ENCODE measurements at places on chromosomes 3 and 15. TPM values are rescaled to one million over a fixed set of nuclear protein-coding genes. Genes with fewer than 3 reads are reported as not detected.

- no peak for DNase-seq
Observed at GRCh38 chr3:46114323-46114988, 87.2 kb upstream of the XCR1 start.

NPAP1 gene
- not detected for total RNA-seq

SETMAR gene
- total RNA-seq: 15.9 TPM

SLC41A3 gene
- 36.2 TPM for total RNA-seq

CSTA gene
- 2.5 TPM for total RNA-seq

GRCh38 chr15:94127006-94127405, 104.4 kb upstream of the MCTP2 start:
- DNase-seq: no peak

CRBN gene
- total RNA-seq: 46.6 TPM

DNA sequence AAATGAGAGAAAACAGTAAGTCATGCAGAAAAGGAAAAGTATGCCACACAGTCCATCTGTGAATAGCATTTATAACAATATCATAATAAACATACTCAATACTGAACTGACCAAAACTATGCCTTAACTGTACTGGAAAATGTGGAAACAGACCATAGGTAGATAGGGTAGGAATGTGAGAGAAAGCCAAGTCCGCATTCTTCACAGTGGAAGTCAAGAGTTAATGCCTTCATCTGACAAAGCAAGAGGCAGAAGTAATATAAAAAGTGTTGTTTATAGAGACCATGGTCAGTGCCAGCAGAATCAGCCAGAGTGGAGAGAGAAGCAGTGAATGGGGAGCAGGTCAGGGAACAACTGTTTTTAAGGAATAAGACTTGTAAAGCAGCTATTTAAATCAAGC, 52.3 kb downstream of the KBTBD12 start:
- DNase-seq: no peak

DNA sequence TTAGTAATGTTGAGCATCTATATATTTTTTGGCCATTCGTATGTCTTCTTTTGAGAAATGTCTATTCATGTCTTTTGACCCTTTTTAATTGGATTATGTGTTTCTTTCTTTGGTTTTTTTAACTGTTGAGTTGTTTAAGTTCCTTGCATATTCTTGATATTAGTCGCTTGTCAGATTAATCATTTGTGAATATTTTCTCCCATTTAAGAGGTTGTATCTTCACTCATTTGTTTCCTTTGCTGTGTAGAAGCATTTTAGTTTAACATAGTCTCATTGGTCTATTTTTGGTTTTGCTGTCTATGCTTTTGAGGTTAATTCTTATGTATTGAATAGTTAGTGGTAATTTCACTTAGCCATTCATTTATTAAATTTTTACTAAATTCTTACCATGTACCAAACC, 283.8 kb downstream of the ZPLD1 start:
- no peak for DNase-seq

- no peak for DNase-seq
Observed at GRCh38 chr3:179069762-179070390, 1.7 kb downstream of the ZMAT3 start.

GRCh38 chr3:193732391-193732790, 139.4 kb downstream of the OPA1 start:
- no peak for DNase-seq

DNA sequence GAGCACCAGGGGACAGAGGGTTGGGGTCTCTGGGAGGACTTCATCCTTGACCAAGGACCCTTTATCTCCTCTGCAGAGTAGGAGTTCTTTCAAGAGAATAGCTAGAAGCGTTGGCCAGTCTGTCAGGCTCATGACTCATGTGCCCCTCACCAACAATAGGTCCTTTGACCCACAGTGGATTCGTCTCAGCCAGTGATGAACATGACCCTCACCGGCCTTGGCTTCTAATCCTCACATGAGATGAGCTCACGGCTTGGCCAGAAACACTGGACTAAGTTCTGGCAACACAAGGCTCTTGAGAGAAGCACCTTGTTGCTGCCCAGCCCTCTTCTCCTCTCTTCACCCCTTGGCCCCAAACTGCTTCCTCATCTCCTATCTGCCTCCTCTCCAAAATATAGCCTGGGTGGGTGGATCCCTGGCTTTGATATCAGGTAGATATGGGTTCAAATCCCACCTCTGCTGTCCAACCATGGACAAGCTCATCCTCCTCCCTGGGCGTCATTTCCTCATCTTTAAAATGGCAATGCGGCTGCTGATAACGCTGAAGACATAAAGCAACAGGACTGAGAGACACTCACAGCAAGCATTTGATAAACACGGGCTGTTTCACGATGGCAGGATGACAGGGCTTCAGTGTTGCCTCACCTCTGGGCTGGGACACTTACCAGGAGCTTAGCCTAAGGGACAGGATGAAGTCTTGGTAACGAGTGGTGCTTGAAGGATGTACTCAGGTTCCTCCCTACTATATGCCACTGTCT, 446.7 kb upstream of the PROK2 start:
- DNase-seq: no peak

GRCh38 chr3:13480340-13481318, 523 bp downstream of the HDAC11 start:
- no peak for DNase-seq

GRCh38 chr3:138245026-138245425, 57.9 kb downstream of the ARMC8 start:
- no peak for DNase-seq

KCNMB2 gene
- total RNA-seq: 1.8 TPM

CHRNA5 gene
- 3.7 TPM for total RNA-seq

DNA sequence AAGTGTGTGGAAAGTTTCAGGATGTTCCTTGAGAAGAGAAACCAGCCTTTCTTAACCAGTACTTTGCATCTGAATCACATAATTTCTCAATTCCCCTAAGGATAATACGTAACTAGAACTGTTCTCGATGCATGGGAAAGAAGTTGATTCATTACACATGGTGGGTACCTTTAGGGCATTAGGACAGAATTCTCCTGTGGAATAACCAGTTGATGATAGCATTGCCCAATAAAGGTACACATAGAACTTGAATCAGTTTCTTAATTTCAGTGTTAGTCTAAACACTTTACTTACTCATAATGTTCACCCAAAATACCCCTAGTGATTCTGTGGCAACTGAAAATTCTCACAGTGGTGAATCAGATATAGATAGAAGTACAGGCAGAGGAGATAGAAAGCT, 1030.9 kb downstream of the ROBO1 start:
- DNase-seq: no peak

DNA sequence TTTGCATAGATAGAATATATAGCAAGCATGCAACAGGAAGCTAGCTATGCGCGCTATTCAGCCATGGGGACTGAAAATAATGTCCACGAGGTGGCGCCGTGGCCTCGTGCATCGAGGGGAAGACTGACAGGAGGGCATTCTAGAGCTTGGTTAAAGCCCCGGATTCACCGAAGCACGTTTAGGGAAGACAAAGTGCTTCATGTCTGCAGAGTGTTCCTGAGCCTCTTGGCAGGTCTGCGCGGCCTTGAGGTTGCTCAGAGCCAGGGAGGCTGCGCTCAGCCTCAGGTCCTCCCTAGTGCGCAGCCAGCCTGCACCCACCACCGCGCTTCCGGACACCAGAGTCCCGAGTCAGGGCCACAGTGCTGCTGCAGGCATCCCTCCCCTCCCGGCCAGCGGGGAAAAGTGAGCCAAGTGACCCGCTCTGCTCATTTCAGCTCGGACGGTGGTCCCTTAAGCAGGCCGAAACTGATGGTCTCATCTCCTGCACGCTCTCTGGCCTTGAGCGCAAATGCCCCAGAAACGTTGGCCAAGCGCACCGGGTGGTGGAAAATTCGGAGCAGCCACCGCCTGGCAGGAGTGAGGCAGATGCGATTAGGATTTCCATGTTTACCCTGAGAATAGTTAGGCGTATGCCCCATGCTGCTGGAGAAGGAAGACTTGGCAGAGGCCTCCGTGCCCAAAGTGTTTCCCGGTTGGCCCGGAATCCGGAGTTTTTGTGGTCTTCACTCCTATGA, 24.8 kb downstream of the GABRA5 start:
- no peak for DNase-seq

GRCh38 chr15:68152342-68152741, 52.8 kb downstream of the CALML4 start:
- no peak for DNase-seq
